CD4-positive, CD25-positive, alpha-beta regulatory T cell (primary cell): ENCODE measurements at places on chromosomes 6 and 20. TPM values are rescaled to one million over a fixed set of nuclear protein-coding genes. Genes with fewer than 3 reads are reported as not detected.

- no peak overlapping the region for H3K27ac ChIP-seq
- H3K27me3 ChIP-seq: no peaks in the 10 kb centered on the region
- no peaks in the 10 kb centered on the region for H3K36me3 ChIP-seq
- no peak overlapping the region for H3K4me3 ChIP-seq
- DNase-seq: no peak
Observed at GRCh38 chr6:170187669-170188566, 103.0 kb downstream of the DLL1 start.

Gene PLCB4
- 0.94 TPM for total RNA-seq

GRCh38 chr20:50731930-50732690 is 730 bp downstream of the PARD6B start:
- no peaks in the 10 kb centered on the region for H3K36me3 ChIP-seq
- H3K4me3 ChIP-seq: peak overlapping the region; percentile 69
- no peaks in the 10 kb centered on the region for H3K27me3 ChIP-seq
- no peak for DNase-seq

Gene EMILIN3
- not detected for total RNA-seq

GRCh38 chr6:121868206-121868605 is 432.8 kb downstream of the GJA1 start:
- H3K36me3 ChIP-seq: no peaks in the 10 kb centered on the region
- no peaks in the 10 kb centered on the region for H3K27me3 ChIP-seq
- DNase-seq: no peak
- H3K27ac ChIP-seq: no peak overlapping the region

DNA sequence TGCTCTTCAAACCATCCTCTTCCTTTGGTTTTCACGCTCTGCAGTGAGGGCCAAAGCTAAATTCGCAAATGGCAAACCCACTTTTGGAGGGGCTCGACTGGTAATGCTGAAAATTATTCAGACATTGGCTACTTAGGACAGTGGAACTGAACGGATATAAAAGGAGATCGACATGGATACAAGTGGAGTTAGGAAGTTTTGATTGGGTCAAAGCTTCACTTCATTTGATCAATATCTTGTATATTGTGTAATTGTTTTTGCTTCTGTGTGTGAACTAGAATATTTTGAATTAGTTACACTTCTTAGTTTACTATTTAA is 1.2 kb downstream of the FAM8A1 start:
- H3K4me1 ChIP-seq: peaks cover 30% of the 10 kb centered on the region
- H3K27ac ChIP-seq: no peak overlapping the region
- H3K4me3 ChIP-seq: peak overlapping the region; percentile 94
- no peak for DNase-seq
- peaks cover 18% of the 10 kb centered on the region for H3K36me3 ChIP-seq

DNA sequence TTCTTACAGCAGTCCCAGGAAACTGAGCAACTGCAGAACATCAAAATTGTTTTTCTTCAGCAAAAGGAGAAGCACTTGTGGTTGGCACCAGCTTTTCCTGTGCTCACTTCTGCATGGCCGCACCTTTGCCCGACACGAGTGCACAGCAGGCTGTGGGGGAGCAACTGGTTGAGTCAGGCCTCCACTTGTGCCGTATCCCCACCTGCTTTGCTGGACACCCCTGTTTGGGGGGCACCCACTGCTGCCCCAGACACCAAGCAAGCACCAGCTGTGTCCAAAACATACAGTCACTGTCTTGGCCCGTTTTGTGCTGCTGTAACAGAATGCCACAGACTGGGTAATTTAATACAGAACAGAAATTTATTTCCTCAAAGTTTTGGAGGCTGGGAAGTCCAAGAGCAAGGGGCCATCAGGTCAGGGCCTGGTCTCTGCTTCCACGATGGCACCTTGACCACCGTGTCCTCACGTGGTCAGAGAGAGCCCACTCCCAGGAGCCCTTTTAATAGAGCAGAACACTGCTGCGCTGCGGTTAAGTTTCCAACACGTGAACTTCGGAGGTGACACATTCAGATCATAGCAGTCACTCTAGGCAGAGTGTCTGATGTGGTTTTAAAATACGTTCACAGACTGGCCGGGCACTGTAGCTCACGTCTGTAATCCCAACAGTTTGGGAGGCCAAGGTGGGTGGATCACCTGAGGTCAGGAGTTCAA is 8.7 kb upstream of the GMEB2 start:
- no peaks in the 10 kb centered on the region for H3K27me3 ChIP-seq
- H3K4me1 ChIP-seq: peaks cover 88% of the 10 kb centered on the region
- peak overlapping the region; percentile 73 for H3K4me3 ChIP-seq
- H3K36me3 ChIP-seq: no peaks in the 10 kb centered on the region
- peak; percentile 69 for DNase-seq
- peak overlapping the region; percentile 94 for H3K27ac ChIP-seq

DNA sequence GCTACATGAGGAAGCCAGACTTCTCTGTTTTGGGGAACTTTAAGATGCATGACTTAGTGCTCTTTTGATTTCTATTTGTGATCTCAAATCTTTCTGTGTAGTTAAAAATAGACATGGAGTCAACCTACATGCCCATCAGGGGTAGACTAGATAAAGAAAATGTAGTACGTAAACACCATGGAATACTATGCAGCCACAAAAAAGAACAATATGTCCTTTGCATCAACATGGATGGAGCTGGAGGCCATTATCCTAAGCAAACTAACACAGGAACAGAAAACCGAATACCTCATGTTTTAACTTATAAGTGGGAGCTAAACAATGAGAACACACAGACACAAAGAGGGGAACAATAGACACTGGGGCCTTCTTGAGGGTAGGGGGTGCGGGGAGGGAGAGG is 102.8 kb downstream of the ZDHHC14 start:
- no peaks in the 10 kb centered on the region for H3K27me3 ChIP-seq
- H3K4me1 ChIP-seq: peaks cover 15% of the 10 kb centered on the region
- no peak for DNase-seq

GRCh38 chr20:58090161-58090560 is 138.3 kb downstream of the ANKRD60 start:
- no peak overlapping the region for H3K27ac ChIP-seq
- H3K4me1 ChIP-seq: no peaks in the 10 kb centered on the region
- no peaks in the 10 kb centered on the region for H3K27me3 ChIP-seq
- DNase-seq: no peak
- H3K4me3 ChIP-seq: no peak overlapping the region
- H3K36me3 ChIP-seq: no peaks in the 10 kb centered on the region

Gene HDGFL1
- not detected for total RNA-seq

Gene NELFCD
- total RNA-seq: 66.3 TPM

DNA sequence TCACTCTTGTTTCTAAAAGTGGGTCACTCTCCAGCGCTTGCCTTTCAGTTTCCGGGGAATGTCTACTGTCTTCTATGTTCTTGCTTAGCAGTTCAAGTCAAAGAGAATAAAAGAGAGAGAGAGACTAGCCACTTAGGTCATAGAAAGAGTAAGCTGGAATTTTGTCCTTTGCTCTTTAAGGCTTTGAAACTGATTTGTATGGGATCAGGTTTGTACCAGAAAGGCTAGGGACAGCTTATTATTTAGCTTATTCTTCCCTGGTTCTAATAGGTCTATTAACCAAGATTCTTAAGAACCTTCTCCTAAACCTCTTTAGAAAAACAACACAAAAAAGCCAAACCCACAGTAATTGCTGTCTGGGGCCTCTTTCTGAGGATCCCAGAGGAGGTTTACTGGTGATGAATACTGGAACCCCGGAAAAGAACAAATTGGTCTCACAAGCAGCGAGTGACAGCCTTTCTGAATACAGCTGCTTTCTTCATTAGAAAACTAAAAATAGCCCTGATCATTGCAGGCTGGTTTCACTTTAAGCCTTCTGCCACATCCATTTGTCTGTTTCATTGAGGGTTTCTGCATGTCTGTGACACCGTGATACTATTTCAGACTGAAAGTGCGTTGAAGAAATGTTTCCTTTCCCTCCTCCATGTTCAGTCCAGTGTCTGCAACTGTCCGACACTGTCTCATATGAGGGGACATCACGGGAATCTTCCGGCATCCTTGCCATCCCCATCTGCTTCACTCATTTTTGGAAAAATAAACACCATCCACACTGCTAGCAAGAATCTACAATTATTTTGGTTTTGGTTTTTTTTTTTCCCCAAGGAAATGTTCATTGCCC is 75.1 kb upstream of the ATXN1 start:
- peak overlapping the region; percentile 49 for H3K27ac ChIP-seq
- H3K36me3 ChIP-seq: no peaks in the 10 kb centered on the region
- peak; percentile 15 for DNase-seq
- H3K4me3 ChIP-seq: peak overlapping the region; percentile 74
- peaks cover 16% of the 10 kb centered on the region for H3K4me1 ChIP-seq

GRCh38 chr6:14207448-14207847 is 89.9 kb downstream of the CD83 start:
- no peaks in the 10 kb centered on the region for H3K27me3 ChIP-seq
- DNase-seq: no peak
- H3K36me3 ChIP-seq: no peaks in the 10 kb centered on the region
- peaks cover 22% of the 10 kb centered on the region for H3K4me1 ChIP-seq

DNA sequence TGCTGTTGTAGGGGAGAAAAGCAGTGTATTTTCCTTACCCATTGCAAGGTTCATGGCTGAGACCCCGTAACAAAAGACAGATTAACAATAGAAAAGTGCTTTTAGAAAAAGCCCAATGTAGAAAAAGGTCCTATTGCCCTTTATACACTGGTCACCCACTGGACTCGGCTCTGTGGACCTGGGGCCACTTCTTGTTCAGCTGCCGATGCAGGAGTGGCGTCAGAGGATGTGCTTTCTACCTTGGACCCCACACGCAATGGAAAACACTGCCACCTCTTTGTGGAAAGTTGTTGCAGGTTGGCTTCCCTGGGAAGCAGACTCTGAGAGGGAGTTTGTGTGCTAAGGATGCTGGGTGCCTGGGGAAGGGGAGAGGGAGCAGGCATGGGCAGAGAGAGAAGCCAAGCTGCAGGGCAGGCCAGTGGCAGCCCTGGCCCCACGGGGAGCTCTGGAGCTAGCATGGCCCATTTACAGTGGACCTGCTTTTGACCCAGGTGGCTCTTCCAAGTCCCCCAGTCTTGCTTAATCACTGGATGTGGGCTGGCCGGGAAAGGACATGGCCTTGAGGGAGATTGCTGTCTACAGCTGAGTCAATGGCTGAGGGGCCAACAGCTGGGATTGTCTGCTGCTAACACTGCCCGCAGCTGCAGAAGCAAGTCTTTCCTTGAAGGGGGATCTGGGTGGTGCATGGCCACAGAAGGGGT is 142.9 kb downstream of the CDC5L start:
- H3K27ac ChIP-seq: no peak overlapping the region
- no peaks in the 10 kb centered on the region for H3K4me1 ChIP-seq
- no peak overlapping the region for H3K4me3 ChIP-seq
- no peaks in the 10 kb centered on the region for H3K27me3 ChIP-seq
- no peaks in the 10 kb centered on the region for H3K36me3 ChIP-seq

GRCh38 chr6:28176373-28176772 is 34.7 kb downstream of the ZKSCAN8 start:
- H3K27me3 ChIP-seq: peaks cover 11% of the 10 kb centered on the region
- no peaks in the 10 kb centered on the region for H3K36me3 ChIP-seq
- H3K4me3 ChIP-seq: no peak overlapping the region
- DNase-seq: no peak

- peaks cover 3% of the 10 kb centered on the region for H3K36me3 ChIP-seq
- peaks cover 40% of the 10 kb centered on the region for H3K4me1 ChIP-seq
- no peaks in the 10 kb centered on the region for H3K27me3 ChIP-seq
- peak overlapping the region; percentile 42 for H3K27ac ChIP-seq
Observed at GRCh38 chr6:11278207-11278559, 45.7 kb upstream of the NEDD9 start.

GRCh38 chr20:48636301-48636700 is 191.5 kb downstream of the PREX1 start:
- H3K4me3 ChIP-seq: no peak overlapping the region
- DNase-seq: no peak
- peaks cover 95% of the 10 kb centered on the region for H3K36me3 ChIP-seq
- no peak overlapping the region for H3K27ac ChIP-seq

DNA sequence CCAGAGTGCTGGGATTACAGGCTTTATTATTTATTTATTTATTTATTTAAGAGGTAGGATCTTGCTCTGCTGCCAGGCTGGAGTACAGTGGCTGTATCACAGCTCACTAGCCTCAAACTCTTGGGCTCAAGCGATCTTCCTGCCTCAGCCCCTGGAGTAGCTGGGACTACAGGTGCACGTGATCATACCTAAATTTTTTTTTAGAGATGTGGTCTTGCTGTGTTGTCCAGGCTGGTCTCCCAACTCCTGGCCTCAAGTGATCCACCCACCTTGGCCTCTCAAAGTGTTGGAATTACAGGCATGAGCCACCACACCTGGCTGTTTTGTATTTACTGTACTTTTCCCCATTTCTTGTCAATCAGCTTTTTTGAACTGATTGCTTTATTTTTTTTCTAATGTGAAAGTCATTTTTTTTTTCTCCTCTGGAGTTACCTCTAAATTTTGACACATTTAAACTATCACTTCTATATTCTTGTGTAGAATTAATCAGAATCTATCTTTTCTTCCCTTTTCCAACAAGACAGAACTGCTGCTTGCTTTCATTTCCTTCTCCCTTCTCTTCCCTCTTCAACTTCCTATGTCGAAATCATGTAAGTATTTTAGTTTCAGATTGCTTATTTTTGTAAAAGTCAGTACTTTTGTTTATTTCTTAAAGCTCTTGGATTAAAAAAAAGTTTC is 12.0 kb downstream of the PANK2 start:
- peak overlapping the region; percentile 34 for H3K27ac ChIP-seq
- no peaks in the 10 kb centered on the region for H3K27me3 ChIP-seq
- no peak for DNase-seq
- H3K4me3 ChIP-seq: peak overlapping the region; percentile 64
- H3K36me3 ChIP-seq: no peaks in the 10 kb centered on the region

GRCh38 chr6:148857798-148858390 is 111.1 kb downstream of the UST start:
- H3K4me3 ChIP-seq: no peak overlapping the region
- no peaks in the 10 kb centered on the region for H3K36me3 ChIP-seq
- H3K27ac ChIP-seq: no peak overlapping the region
- DNase-seq: no peak
- no peaks in the 10 kb centered on the region for H3K4me1 ChIP-seq

GRCh38 chr6:68313911-68314310 is 321.2 kb upstream of the ADGRB3 start:
- no peaks in the 10 kb centered on the region for H3K4me1 ChIP-seq
- H3K27ac ChIP-seq: no peak overlapping the region
- DNase-seq: no peak
- H3K27me3 ChIP-seq: no peaks in the 10 kb centered on the region
- H3K36me3 ChIP-seq: no peaks in the 10 kb centered on the region

DNA sequence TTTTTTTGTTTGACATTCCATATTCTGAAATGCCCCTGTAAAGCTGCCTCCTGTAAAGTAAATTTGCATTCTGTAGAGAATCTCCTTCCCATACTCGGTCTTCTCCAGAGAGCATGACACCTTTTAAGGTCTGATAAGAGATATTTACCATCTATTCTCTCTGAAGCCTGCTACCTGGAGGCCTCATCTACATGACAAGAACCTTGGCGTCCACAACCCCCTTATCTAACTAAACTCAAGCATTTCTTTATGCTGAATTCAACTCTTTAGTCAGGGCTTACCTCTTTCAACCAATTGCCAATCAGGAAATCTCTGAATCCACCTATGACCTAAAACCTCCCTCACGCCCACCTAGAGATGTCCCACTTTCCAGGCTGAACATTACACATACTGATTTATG is 51.6 kb downstream of the FAM184A start:
- H3K27ac ChIP-seq: no peak overlapping the region
- H3K36me3 ChIP-seq: no peaks in the 10 kb centered on the region
- H3K4me1 ChIP-seq: no peaks in the 10 kb centered on the region
- no peaks in the 10 kb centered on the region for H3K27me3 ChIP-seq
